ENCODE measurements at places on chromosomes 1 and 21.

DNA sequence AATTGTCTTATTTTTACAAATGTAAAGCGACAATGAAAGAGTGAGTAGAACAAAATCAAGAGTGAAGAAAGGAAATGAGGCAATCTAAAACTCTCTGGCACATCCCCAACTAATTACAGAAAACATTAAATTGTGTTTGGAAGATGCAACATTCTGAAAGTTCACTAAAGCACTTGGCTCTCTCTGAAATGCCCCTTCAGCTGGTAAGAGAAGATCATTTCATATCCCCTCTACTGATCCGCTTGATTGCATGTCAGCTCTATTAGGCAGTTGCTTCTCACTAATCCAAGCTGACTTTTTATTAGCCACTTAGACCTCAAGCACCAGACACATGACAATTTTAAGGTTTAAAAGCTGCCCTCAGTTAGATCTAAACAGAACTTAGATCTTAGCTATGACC, 262.8 kb upstream of the PRMT6 start:
- no peak for DNase-seq

GRCh38 chr1:16032388-16033102, 10.7 kb downstream of the CLCNKA start:
- peak; percentile 92 for DNase-seq

GRCh38 chr1:15701784-15702183, 17.7 kb downstream of the PLEKHM2 start:
- DNase-seq = no peak

- DNase-seq = no peak
Observed at GRCh38 chr1:223759273-223759672, 46.9 kb downstream of the CAPN2 start.

GRCh38 chr21:45451091-45451740, 46.3 kb downstream of the COL18A1 start:
- DNase-seq = no peak

DNA sequence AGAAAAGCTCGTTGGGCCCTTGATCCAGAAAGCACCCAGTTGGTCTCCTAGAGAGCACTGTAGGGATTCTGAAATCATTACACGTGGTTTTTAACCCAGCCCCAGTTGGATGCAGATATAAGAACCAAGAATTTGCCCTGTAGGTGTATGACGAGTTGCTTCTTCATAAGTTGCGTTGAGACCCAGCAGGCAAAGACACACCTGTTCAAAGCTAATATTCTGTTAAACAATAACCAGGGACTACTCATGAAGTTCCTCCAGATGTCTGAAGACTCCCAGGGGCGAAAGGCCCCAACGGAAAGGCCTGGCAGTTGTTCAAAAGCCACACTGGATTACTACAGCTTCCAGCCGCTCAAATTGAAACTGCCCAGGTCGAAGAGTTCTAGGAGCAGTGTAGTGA, 88.6 kb upstream of the HNRNPU start:
- DNase-seq = no peak

GRCh38 chr1:163661391-163661790, 339.6 kb downstream of the NUF2 start:
- no peak for DNase-seq

DNA sequence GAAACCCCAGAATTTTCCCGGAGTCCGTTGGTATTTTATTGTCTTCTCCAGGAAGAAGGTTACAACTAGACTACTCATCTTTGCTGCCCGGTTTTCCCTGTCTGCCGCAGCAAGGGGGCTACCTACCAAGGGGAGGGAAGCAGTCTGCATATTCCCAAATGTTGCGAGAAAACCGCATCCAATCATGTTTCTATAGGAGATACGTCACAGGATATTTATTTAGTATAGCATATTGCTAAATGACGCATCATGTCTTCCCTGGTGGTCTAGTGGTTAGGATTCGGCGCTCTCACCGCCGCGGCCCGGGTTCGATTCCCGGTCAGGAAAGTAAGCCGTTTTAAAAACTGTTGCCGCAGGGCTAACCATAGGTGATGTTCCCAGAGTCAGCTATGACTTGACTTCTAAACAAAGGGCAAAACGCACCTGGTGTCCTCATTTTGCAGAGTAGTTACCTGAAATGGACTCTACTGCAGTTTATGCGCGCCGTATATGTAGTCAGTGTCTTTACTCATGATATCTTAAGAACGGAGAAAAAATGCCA, 15.2 kb upstream of the ZNF692 start:
- DNase-seq = peak; percentile 49

- peak; percentile 3 for DNase-seq
Observed at GRCh38 chr1:113194846-113195830, 122.1 kb downstream of the LRIG2 start.

GRCh38 chr1:28099050-28099769, 10.8 kb upstream of the EYA3 start:
- no peak for DNase-seq

DNA sequence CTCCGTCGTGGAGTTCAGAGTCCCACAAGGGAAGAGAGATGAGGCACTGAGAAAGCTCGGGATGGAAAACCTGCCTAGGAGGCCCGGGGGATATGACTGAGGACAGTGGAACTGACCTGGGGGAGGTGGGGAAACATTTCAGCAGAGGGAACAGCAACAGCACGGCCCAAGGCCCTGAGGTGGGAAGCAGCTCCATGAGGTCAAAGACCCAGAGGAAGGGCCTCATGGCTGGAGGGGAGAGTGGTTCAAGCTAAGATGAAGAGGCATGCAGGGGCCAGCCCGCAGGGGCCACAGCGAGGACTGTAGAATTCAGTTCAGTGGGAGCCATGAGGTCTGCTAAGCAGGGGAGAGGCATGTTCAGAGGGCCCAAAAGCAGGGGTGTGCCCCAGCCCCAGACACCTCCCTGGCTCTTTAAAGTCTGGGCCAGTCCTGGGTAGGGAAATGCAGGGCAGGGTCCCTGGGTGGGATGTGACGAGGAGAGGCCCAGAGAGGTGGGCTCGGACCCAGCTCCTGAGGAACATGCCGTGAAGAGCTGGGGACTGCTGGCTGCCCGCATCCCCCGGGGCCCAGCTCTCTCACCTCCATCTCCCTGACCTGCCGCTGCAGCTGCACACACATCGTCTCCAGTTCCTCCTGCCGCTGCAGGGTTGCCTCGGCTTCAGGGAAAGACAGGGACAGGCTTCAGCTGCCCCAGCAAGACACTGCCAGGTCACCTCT, 9.9 kb downstream of the UBXN11 start:
- no peak for DNase-seq

DNA sequence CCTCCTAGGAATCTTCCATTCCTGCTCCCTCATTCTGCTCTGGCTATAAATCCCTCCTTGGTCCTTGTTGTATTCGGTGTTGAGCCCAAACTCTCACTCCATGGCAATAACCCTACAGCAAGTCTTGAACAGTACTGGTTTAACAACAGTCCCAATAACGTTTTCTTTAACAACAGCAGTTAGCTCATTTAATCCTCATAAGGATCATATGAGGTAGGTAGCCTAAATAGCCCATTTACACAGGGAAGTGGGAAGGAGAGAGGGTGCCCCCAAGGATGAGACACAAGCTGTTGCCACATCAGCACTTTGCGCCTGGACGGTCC, 444 bp upstream of the AGTRAP start:
- DNase-seq = no peak

DNA sequence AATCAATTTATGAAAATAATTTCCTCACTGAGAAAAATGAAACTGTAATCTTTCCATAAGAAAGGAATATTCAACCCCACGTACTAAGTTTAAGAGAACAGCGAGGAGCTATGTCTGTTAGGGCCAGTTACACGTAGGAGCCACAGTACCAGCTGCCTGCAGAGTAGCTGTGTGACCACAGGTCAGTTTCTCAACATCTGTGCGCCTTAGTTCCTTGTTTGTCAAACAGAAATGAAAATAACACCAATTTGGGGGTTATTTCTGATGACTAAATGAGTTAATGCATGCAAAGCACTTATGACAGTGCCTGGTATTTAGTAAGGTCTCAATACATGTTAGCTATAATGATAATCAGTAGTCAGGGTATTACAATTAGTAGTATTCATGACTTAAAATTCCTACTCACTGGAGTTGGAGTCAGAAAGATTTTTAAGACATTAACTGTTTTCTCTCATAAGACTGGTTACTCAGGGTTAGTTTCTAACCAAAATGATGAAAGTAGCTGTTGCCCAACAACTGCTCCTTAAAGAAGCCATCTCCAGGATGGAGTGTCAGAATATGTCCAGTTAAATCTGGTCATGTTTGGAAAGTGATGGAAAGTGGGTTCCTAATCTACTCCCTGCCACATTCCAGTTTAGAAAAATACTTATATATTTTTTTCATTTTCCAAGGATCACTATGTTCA, 85.8 kb upstream of the ZNF648 start:
- DNase-seq = no peak

GRCh38 chr1:94286864-94287437, 49.6 kb upstream of the ARHGAP29 start:
- no peak for DNase-seq

DNA sequence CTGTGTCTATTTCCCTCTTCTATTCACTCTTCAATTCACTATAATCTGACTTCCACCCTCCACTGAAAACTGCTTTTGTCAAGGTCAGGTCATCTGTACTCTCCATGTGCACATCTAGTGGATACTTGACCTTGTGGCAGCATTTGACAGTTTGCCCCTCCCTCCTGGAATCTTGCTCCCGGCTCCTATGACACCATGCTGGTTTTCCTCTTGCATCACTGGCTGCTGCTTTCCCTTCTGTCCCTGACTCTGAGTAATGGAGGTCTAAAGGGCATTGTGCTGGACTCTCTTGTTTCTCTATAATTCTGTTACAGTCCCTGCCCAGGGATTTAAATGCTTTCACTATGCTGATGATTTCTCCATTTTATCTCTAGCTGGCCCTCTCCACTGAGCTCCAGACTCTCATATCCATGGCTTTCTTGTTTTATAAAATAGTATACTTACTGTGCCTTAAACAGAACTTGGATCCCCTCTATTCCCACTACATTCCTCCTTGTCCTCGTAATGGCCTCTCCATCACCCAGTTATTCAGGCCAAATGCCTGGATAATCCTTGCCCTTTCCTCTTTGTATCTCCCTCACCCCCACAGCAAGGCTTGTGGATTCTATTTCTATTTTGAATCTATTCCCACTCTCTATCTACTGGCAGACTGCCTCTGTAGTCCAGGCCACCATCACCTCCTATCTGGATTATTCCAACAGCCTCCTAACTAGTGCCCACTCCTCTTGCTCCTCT, 36.8 kb upstream of the PODN start:
- DNase-seq = peak; percentile 25

GRCh38 chr1:43388613-43389012, 987 bp downstream of the MED8 start:
- no peak for DNase-seq

DNA sequence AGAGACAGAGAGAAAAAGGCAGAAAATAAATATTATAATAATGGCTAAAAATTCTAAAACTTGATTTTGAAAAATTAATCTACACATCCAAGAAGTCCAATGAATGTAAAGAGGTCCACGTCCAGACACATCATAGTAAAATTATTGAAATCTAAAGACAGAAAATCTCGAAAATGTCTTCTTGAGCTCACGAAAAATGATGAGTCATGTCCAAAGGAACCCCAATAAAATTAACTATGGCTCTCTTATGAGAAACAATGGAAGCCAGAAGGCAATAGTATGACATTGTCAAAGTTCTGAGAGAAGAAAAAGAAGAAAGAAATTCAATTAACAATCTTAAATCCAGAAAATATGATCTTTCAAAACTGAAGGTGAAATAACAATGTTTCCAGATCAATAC, 84.6 kb downstream of the LRRIQ3 start:
- DNase-seq = no peak

DNA sequence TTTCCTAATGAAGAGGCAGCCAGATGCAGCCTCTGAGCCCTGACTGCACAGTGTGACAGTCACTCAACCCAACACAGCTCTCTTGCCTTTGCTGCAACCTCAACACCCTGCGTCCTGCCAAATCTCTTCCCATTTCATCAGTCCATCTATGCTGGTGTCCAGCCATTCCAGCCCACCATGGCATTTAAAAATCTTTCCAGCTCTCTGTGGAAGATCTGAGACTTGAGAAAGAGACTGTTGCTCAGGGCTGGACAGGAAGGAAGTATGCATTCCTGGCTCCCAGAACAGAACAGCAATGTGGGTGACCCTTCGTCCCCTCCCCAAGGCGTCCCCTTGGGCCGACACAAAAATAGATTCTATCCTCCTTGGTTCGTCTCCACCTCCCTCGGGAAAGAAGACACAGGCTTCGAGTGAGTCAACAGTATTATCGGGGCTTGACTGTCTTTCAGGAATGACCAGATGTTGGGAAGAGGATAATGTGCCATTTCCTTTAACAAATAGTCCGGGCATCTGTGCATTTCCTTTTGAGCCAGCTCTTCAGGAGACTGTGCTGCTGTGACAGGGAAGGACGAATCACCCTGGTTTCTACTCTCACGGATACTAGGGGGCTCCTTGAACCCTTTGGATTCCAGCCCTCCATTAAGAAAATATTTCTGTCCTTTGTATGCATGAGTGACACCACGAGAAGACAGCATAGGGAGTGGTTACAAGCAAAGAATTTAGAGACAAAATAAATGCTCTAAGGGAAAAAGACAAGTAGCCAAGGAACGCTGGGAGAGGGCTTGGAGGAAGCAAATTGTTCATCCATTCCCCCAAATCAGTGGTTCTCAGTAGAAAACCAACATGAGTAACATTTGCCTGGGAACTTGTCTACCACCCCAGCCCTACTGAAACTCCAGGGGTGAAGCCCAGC, 111.4 kb upstream of the CDC42BPA start:
- DNase-seq = no peak

DNA sequence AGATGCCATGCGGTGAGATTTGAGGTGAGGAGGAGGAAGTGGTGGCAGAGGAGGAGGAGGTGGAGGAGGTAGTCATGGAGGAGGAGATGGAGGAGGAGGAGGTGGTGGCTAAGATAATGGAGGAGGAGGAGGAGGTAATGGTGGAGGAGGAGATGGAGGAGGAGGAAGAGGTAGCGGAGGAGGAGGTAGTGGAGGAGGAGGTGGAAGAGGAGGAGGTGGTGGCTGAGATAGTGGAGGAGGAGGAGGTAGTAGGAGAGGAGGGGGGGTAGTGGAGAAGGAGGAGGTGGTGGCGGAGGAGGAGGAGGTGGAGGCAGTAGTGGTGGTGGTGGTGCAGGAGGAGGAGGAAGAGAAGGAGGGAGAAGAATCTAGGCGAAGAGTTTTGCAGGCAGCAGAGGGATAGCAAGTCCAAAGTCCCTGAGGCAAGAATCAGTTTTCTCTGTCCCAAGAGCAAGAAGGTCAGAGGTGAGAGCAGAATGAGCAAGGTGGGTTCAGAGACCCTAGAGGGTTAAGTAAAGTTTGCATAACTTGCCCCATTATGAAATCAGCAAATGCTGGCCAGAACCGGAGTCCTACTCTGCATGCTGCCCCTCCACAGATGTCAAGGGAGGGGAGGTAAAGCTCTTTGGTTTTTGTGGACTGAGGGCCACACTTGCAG, 38.9 kb upstream of the GNPAT start:
- no peak for DNase-seq

- no peak for DNase-seq
Observed at GRCh38 chr1:15276691-15277446, 29.8 kb downstream of the FHAD1 start.

Measured in HEK293T (cell line).